ENCODE measurements at places on chromosomes 13 and 19. TPM values are rescaled to one million over a fixed set of nuclear protein-coding genes. Genes with fewer than 3 reads are reported as not detected.

- H3K4me3 ChIP-seq, result no peak overlapping the region
- DNase-seq, result no peak
- H3K4me1 ChIP-seq, result peaks cover 36% of the 10 kb centered on the region
Measured at GRCh38 chr13:50016444-50016843, 1.2 kb downstream of the KCNRG start.

GRCh38 chr19:29581398-29581797 lies 24.7 kb upstream of the POP4 start:
- DNase-seq, result no peak
- peaks cover 63% of the 10 kb centered on the region for H3K27me3 ChIP-seq
- no peaks in the 10 kb centered on the region for H3K36me3 ChIP-seq
- no peak overlapping the region for H3K27ac ChIP-seq
- no peak overlapping the region for H3K4me3 ChIP-seq

DNA sequence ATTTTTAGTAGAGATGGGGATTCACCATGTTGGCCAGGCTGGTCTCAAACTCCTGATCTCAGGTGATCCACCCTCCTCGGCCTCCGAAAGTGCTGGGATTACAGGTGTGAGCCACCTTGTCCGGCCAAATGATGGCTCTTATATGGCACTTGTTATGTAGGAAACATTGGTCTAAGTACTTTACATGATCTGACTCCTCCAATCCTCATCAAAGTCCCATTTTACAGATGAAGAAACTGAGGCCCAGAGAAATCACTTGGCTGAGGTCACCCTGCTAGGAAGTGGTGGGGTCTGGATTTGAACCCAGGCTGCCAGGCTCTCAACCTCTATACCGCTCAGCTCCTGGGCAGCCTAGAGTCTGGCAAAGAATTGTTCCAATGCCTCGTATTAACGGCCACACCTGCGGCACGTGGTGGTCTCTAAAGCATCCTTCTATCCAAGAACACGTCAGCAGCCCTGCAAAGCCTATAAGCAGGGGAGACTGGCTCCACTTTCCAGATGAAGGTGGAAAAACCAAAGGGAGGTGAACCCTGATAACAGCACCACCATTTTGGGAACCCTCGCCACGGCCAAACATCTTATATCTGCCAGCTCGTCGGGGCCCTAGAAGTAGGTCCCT lies 18.1 kb downstream of the SHANK1 start:
- peaks cover 84% of the 10 kb centered on the region for H3K27me3 ChIP-seq
- no peak overlapping the region for H3K27ac ChIP-seq

Gene ZNF284
- 2.5 TPM for total RNA-seq
